Activated CD8-positive, alpha-beta memory T cell treated with anti-CD3 and anti-CD28 coated beads, Interleukin-2, amount 50 U/mL, for 48 hours (primary cell): ENCODE measurements at places on chromosomes 1 and 21.

GRCh38 chr21:41442481-41443186, 16.6 kb downstream of the MX1 start:
- no peak for DNase-seq

GRCh38 chr1:240322943-240323342, 231.3 kb downstream of the FMN2 start:
- no peak for DNase-seq

GRCh38 chr1:31593136-31593665, 16.9 kb downstream of the TINAGL1 start:
- DNase-seq = no peak

DNA sequence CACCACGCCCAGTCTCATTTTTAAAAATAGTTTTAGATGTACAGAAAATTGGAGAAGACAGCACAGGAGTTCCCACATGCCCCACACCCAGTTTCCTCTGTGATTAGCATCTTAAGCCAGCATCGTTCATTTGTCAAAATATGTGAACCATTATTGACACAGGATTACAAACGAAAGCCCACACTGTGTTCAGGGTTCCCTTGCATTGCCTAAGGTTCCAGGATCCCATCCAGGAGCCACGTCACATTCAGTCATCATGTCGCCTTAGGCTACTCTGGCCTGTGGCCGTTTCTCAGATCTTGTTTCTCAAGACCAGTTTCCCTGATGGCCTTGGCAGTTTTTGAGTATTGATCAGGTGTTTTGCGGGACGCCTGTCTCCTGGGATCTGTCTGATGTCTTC, 34.7 kb upstream of the TNFRSF1B start:
- no peak for DNase-seq

DNA sequence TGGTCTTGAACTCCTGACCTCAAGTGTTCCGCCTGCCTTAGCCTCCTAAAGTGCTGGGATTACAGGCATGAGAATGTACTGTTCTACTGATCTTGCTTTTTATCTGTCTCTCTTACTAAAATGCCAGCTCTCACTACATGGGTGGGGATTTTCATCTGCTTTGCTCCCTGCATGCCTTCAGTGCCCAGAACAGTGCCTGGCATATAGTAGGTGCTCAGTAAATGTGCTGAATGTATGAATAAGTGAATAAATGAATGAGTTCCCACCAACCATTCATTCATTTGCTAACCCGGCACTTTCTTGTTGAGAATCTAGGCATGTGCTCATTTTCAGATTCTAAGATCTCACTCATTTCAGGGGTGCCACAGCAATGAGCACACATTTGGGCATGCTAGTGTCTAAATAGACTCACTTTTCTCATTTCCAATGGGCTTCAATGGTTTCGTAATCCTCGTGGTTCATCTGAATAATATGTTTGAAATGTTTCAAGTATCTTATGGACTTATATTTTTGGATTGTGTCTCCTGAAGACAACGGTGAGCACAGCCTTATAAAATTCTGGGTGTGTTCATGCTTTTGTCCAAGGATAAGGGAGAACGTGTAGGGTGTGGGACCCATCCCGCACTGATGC, 7.6 kb downstream of the DHRS3 start:
- no peak for DNase-seq

GRCh38 chr21:34537838-34538237, 25.8 kb upstream of the KCNE1 start:
- DNase-seq = no peak

- peak; percentile 75 for DNase-seq
Observed at GRCh38 chr1:89610457-89611011, 22.4 kb upstream of the LRRC8C start.

GRCh38 chr21:41156142-41156541, 11.8 kb upstream of the BACE2 start:
- DNase-seq = no peak

DNA sequence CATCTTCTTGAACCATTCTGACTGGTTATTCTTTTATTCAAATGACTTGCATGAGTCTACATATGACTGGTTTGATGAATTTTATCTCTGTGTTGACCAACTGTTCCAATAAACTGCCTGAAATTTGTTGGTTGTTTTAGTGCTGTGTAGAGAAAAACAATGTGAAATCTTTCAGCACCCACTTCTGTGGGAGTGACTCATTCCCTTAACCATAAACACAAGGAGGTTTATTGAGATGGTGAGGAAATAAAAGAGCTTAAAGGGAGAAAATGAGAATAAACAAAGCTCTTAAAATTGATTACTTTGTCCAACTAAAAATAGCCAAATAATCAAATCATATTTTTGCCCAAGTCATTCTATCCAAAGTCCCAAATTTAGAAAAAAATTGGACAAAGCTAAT, 341.1 kb downstream of the TGFB2 start:
- no peak for DNase-seq

DNA sequence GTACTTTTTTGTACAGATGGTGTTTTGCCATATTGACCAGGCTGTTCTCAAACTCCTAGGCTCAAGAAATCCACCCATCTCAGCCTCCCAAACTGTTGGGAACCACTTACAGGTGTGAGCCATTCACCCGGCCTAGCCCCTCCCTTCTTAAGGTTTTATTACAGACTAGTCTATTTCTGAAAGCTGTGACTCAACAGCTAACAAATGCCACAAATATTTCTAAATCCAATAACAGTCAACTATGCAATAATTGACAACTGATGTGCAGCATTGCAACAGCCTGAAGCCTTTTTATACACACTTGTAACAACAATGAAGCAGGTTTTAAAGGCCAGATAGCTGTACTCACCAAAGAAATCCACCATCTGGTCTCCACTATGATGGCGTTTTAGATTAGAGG, 51.4 kb downstream of the GRIK1 start:
- no peak for DNase-seq

DNA sequence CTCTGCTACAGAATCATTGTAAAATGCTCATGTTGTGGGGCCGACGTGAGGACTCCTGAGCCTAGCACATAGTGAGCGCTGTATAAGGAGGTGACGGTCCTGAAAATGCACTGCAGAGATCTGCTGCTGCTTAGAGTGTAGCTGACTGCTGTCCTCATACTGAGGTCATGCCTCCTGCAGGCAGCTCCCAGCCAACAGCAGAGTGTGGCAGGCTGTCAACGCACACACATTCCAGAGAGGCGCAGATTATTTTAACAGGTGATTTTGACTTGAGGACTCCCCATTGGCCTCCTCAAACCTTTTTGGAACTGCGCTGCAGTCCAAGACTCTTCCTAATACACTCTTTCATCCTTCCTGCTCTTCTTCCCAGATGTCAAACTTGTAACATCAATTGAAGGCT, 119.8 kb upstream of the KCNJ6 start:
- no peak for DNase-seq

- DNase-seq = no peak
Observed at GRCh38 chr1:163038928-163039706, 30.0 kb upstream of the RGS4 start.

- no peak for DNase-seq
Observed at GRCh38 chr1:76501136-76501535, 366.1 kb upstream of the ST6GALNAC5 start.

DNA sequence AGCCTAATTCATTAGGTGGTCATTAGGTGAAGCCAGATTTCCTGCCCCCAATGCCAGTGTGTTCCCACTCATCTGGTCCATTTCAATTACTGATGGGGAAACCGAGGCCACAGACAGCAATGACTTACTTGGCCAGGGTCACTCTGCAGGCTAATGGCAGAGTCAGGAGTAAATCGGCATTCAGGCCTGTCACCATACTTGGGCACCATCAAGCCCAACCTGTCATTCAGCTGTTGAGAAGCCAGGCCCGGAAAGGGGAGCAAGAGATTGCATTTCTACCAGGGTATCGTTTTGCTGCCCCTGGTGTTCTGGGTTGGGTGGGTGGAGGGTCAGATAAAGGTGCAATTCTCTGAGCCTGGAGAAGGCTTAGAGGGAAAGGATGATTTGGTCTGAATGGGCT, 8.0 kb upstream of the TMEM61 start:
- peak; percentile 26 for DNase-seq

DNA sequence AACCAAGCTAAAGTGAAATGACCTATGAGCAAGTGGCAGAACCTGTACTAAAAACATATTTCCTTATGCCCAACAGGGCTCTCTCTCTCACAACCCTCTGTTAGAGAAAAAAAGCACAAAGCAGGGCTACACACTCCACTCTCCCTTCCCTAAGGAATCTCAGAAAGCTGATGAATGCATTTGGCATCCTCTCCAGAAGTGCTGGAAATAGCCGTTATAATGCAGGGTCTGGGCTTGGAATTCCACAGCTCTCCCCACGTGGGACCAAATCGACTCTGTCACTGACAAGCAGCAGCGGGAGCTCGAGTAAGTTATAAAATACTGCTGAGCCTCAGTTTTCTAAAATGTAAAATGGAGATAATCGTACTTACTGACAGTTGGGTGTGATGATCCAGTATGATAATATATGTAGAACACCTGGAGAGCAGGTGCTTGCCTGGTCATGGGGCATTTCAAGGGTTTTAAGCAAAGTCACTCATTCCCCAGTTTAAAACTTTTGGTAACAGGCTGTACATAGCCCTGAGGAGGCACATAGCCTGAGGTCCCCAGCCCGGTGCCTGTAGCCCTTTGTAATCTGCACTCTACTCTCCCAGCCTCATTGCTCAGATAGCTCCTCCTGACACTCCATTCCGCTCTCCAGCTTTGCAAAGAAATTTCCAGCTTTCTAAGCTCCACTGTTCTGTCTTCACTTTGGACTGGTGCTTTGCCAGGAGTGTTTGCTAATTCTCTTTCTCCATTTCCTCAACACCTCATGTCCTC, 175.6 kb upstream of the DAB1 start:
- no peak for DNase-seq

DNA sequence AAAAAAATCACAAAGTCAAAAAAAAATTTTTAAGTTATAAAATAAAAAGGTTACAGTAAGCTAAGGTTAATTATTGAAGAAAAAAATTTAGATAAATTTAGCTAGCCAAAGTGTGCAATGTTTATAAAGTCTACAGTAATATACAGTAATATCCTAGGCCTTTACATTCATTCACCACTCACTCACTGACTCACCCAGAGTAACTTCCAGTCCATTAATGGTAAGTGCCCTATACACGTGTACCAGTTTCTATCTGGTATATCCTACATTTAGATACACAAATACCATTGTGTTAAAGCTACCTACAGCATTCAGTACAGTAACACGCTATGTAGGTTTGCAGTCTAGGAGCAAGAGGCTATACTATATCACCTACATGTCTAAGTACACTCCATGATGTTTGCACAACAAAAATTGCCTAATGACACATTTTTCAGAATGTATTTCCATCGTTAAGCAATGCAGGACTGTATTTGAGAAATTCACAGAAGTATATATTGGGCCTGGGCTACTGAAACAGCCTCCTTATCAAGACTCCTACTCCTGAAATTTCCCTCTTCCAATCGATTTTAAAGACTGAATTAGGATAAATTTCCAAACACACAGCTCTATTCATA, 155.1 kb downstream of the COP1 start:
- no peak for DNase-seq

DNA sequence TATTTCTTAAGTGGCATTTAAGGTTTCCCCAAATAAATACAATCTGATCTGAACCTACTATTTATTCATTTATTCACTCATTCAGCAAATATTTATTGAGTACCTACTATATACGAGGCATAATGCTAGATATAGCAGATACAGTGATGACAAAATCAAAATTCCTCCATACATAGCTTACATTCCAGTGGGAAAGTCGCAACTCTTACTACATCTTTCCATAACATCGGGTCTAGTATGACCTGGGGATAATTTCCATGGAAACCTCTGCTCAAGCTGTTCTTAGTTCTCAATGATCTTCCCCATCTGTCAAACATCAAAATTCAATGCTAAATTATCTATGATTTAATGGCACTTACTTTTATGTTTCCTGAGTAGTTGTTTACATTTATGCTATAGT, 70.8 kb upstream of the PRKACB start:
- DNase-seq = no peak

DNA sequence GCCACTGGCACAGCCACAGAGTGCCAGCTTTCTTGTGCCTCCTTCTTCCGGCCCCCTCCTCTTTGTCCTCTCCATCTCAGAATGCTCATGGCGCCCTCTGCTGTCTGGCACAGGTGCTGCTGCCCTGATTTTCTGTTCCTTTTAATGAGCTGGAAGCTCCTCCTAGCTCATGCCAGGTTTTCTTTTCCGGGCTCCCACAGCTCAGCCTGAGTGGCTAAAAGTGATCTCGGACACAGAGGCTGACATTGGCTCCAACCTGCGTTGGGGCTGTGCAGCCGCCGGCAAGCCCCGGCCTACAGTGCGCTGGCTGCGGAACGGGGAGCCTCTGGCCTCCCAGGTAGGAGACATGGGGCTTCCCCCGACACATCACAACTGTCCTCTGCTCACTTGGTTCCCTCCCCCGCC, 18.7 kb downstream of the CNTN2 start:
- DNase-seq = peak; percentile 88

GRCh38 chr21:36209626-36210171, 53.1 kb downstream of the DOP1B start:
- DNase-seq = no peak

- DNase-seq = no peak
Observed at GRCh38 chr1:159315381-159315780, 13.2 kb downstream of the FCER1A start.

- DNase-seq = no peak
Observed at GRCh38 chr1:210214573-210215409, 17.8 kb upstream of the SERTAD4 start.
